Left kidney (tissue), 8 donors: ENCODE measurements at places on chromosomes 2 and 18. TPM values are rescaled to one million over a fixed set of nuclear protein-coding genes. Genes with fewer than 3 reads are reported as not detected.
A peak's percentile ranks its signal among the peaks of the same experiment; 100 is the strongest.

The PARD3B gene
- polyA plus RNA-seq: 37.4 TPM

The DQX1 gene
- 0.40 TPM for polyA plus RNA-seq

The MYOM1 gene
- 8.3 TPM for polyA plus RNA-seq

The ARHGAP28 gene
- 60.3 TPM for polyA plus RNA-seq

The RTP5 gene
- polyA plus RNA-seq: not detected

The LIPG gene
- polyA plus RNA-seq: 63.6 TPM

The BBS5 gene
- polyA plus RNA-seq: 17.0 TPM

The TMEM150A gene
- 36.2 TPM for polyA plus RNA-seq

The CRACDL gene
- polyA plus RNA-seq: 2.5 TPM

DNA sequence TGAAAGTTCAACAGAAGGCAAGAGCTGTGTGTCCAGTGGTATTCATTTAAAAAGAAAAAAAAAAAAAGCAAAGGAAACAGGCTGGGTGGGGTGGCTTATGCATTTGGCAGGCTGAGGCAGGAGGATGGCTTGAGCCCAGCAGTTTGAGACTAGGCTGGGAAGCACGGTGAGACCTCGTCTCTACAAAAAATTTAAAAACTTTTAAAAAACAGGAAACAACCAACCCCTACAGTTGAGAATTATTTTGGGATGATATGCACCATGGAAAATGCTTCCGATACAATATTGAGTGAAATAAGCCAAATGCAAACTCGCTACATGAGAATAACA lies 31.2 kb downstream of the PTPN18 start:
- no peak for DNase-seq

- no peak for DNase-seq
These were observed 217.5 kb downstream of the CYP26B1 start for GRCh38 chr2:71930049-71930681.

GRCh38 chr2:34652636-34653035 lies 1053.5 kb upstream of the FAM98A start:
- peak; percentile 55 for DNase-seq

DNA sequence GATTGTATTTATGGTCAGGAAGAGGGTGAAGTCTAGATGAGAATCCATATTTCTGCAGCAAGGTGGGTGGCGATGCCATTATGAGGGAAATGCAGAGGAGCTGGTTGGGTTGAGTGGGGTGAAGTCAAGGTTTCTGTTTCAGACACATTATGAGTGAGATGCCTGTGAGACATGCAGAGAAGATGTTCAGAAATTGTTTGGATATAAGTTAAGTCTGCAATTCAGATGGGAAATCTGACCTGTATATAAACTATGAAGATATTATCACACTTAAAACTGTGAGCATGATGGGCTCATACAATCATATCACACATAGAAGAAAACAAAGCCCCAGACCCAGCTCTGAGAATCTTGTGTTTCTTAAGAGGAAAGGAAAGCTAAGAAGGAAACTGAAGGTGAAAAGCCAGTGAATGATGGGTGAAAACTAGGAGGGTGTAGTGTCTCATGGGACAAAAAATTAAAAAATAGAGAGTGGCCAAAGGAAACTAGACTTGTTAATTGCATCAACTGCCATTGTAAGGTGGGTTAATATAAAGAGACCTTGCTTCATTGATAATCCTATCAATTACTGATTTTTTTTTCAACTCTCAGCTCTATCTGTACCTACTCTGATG lies 14.2 kb downstream of the GALNT5 start:
- DNase-seq: no peak

- DNase-seq: no peak
These were observed 55.5 kb downstream of the LIMS1 start for GRCh38 chr2:108589781-108590180.

GRCh38 chr2:60899892-60900249 lies 18.5 kb downstream of the REL start:
- no peak for DNase-seq

- DNase-seq: no peak
These were observed 316.8 kb downstream of the AFF3 start for GRCh38 chr2:99825630-99826029.

DNA sequence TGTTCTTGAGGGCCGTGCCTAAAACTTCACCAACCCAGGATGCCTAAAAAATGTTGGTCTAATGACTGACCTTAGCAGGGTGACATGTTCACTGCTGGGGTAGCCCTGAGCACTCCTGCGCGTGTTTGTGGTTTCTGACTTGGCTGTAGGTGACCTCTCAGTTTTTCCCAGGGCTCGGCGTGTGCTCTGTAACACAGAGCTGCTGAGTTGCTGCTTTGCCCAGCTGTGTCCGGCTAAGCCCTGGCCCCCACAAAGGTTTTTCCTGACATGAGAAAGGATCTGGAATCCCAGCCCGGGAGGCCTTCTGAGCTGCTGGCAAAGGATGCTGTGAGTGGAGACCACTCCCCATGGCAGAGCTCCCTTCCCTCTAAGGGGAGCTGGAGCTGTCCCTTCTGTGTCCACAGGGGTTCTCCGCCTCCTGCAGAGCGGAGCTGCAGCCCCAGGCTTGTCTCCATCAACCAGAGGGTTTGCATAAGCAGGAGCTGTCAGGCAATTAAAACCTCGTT lies 52.7 kb downstream of the CRIM1 start:
- no peak for DNase-seq

GRCh38 chr2:225379856-225380255 lies 19.7 kb upstream of the NYAP2 start:
- DNase-seq: no peak

DNA sequence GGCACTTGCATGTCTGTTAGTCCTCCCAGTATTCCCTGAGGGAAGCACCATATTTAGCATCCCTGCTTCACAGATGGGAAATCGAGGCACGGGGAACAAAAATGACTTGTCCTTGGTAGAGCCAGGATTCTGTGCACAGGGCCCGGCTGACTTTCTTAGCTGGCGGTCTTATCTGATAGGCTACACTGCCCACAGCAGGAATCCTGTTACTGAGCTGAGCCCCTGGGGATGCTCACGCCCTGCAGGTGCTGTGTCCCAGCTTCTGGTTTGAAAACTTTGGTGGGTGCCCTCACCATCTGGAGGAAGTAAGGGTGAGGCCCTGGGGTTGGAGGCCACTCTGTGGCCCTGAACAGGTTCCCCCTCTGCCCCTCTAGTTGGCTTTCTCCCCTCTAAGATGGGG lies 68.4 kb upstream of the MCFD2 start:
- no peak for DNase-seq

DNA sequence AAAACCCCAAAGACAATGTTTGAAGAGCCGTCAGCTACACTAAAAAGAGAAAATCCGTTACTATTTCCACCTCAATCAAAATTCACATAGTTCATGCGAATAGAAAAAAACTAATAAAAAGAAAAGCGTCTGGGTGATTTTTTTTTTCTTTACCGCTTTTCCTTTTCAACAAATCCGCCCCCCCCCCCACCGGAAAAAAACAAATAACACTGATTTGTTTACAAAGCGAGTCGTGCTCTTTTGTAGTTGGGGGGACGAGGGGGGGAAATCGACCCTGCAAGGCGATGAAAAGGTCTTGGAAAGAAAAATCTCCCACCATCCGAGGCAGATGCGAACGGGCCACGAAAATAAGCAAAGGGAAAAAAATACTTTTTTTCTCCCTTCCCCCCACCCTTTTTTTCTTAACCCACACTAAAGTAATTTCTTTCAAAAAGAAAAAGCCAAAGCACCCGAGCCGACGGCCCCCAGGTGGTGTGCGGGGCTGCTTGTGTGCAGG lies 638 bp downstream of the ZNF521 start:
- DNase-seq: no peak
